Activated T-helper 1 cell treated with anti-CD3 and anti-CD28 coated beads, Interleukin-2, amount 50 U/mL, for 16 hours (primary cell): ENCODE measurements at places on chromosomes 5 and 9.
A peak's percentile ranks its signal among the peaks of the same experiment; 100 is the strongest.

DNA sequence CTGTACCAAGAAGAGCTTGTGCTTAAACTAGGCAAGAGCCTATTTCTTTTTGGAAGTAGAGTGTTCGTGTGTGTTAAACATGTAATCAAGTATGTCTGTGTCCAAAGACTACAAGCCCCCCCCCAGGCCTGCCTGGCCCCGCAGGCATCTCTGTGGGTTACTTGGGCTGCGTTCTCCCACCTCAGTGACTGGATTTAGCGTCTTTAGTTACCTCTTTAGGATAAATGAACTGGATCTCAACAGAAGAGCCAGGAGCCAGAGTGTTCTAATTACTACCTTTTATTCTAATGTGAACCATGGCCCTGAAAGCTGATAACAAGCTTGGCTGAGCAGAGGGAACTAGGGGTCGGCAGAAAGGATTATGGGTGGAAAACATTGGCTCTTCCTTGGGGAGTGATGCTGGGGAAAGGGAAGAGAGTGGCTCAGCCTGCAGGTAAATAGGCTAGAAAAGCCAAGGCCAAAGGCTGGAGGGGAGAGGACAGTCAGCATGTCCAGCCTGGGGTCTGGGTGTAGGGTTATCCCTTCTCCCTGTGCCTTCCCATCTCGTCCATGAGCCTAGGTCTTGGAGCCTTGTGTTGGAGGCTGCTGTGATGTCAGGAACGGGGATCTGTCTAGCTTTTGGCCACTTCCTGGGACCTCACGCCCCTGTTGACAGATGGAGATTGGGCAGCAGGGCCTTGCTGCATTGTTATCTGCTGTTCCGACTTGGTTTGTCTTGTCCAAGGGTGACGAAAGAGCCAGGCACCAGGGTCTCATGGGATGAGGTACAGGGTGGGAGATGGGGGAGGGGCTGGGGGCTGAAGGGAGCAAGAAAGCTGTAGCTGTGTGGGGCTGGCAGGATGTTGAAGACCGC lies 11.1 kb downstream of the CD74 start:
- no peak for DNase-seq

GRCh38 chr5:15105799-15106393 lies 234.3 kb upstream of the ANKH start:
- DNase-seq: no peak

DNA sequence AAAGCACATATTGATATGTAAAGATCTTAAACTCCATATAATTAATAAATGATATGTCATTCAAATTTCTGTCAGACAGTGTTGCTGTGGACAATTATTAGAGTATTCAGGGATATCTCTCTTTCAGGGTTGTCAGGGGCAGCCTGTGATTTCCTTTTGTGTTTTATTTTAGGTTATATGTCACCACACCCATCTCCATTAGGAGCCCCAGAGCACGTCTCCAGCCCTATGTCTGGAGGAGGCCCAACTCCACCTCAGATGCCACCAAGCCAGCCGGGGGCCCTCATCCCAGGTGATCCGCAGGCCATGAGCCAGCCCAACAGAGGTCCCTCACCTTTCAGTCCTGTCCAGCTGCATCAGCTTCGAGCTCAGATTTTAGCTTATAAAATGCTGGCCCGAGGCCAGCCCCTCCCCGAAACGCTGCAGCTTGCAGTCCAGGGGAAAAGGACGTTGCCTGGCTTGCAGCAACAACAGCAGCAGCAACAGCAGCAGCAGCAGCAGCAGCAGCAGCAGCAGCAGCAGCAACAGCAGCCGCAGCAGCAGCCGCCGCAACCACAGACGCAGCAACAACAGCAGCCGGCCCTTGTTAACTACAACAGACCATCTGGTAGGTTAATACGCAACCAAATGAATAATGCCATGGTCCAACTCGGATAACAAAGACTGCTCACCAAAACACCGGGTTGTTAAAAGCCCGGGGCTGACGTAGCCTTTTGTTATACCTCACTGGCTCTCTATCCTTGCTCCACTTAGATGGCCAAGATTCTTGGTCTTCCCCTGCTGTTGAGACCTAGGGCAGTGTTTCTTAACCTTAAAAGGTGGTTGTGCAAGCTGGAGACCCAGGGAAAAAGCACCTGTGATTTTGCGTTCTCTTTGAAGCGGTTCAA lies 24.4 kb downstream of the SMARCA2 start:
- no peak for DNase-seq

DNA sequence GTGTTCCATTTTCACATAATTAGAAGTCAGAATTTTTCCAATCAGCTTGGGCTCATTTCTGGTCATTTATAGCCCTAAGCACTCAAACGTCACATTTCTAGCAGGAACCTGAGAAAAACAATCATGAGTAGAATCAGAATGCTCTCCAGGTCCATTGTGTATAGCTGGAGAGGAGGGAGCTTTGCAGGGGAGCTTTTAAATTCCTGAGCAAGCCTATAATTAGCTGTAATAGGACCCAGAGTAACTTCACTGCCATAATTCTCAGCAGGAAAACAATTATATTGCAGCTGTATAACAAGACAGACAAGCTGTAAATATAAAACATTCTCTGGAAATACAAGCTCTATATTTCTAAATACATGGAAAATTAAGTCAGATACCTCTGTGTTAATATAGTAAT lies 637.6 kb upstream of the SGCD start:
- DNase-seq: no peak

- no peak for DNase-seq
Observed at GRCh38 chr5:54563083-54563761, 45.7 kb downstream of the SNX18 start.

GRCh38 chr9:1042466-1042865 lies 7.7 kb upstream of the DMRT2 start:
- DNase-seq: no peak

GRCh38 chr9:128182893-128183588 lies 8.3 kb downstream of the CIZ1 start:
- DNase-seq: no peak

DNA sequence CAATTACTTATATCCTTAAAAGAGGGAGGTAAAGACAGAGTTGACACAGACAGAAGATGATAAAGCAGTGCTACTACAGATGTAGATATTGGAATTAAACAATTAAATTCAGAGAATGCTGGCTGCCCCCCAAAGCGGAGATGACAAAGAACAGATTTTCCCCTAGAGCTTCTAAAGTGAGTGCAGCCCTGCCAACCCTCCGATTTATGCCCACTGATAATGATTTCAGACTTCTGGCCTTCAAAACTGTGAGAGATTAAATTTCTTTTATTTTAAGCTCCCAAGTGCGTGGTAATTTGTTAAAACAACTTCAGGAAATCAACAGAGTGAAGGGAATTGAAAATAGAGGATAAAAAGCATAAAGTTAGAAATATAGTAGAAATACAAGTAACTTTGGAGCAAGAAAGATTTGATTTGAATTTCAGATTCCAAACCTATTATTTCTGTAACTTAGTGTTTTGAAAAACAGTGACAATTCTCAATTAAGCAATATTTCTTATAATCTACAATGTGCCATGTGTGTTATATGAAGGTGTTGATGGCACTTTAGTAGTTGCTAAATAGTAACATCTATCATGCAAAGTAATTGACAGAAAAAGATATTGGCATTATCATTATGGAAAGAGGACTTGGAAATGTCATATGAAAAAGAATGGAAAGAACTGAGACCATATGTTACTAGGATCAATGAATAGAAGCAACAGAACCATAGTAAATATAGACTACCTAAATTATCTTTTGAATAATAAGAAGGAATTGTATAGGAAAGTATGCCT lies 946.4 kb upstream of the PTPRD start:
- DNase-seq: no peak

- no peak for DNase-seq
Observed at GRCh38 chr5:148653836-148654781, at the start of gene HTR4. Gene HTR4, minus strand, starts transcription at chr5:148654527. Its CDS starts 17,513 bp downstream, at chr5:148637014.

- no peak for DNase-seq
Observed at GRCh38 chr5:56291661-56292374, 58.7 kb upstream of the ANKRD55 start.

DNA sequence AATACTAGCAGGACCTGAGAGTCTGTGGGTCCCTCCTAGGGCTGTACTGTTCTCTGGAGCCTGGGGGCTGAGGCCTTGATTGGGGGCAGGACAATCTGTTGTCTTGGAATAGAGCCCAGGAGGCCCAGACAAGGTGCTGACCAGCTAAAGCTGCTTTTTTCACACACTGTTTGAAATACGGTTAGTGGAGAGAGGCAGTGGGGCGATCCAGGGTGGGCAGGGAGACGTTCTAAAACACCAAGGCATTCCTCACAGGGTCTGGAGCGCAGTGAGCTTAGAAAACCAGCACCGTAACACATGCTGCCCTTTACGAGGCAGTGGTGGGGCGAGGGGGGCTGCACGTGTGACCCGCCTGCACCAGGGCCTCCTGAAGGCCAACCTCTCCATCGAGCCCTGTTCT lies 55.1 kb downstream of the EHMT1 start:
- no peak for DNase-seq

GRCh38 chr5:26432386-26432785 lies 606.0 kb downstream of the CDH9 start:
- no peak for DNase-seq

DNA sequence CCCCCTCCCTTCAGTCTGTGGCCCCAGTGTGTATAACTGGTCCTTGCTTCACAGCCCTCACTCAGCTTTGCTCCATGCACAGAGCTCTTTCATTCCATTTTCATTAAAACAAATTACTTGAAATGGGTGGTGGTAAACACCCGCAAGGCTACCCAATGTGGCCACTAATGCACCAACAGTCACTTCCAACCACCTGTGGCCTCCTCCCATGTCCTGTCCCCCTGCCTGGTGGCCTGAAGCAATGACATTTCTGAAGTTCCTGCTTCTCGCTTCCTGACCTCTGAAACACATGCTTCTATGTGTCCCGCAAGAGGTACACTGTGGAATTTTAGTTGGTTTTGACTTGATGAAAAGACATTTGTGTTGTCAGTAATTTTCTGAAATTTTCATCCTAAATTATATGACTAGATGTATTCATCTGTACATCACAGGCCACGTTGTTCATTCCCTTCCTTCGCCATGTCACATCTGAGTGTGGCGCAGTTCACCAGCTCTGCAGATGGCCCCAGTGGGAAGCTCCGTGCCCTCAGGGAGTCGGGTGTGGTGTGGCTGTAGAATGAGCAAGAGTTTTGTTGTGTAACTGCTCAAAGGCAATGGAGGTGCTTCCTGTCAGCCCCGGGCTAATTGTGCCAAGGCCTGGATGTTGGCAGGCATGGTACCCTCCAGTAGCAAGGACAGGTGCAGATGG lies 9.6 kb downstream of the ROPN1L start:
- no peak for DNase-seq

DNA sequence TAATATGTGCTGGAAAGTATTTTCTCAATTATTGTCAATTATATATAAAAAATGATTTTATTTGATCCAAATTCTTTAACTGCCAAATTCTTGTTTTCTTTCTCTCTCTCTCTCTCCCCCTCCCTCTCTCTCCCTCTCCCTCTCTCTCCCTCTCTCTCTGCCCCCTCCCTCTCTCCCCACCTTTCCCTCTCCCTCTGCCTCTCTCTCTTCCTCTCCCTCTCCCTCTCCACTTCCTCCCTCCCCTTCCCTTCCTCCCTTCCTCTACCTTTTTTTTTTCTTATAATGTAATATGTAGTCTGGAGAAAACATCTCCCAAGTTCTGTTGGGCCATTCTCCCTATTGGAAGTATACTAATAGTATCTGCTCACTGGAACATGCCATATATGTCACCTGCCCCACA lies 6.4 kb upstream of the RFX3 start:
- no peak for DNase-seq

DNA sequence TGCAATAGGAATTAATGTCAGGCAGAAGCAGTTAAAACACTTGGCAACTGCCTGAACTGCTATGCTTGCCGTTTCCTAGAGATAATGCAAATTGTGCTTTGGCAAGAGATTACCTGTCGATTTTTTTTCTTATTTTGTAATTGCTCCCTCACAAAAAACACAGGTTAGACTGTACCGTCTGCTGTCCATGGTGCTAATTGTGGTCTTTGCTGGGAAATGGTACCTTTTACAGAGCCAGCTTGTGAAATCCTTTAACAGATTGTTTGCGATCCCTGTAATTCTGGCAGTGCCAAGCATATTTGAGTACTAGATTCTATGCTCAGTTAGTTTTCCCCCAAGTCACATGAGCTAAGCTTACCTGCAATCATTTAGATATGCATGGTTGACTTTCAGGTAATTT lies 2125.8 kb upstream of the WWC1 start:
- DNase-seq: no peak

- no peak for DNase-seq
Observed at GRCh38 chr9:3497401-3497800, 28.4 kb downstream of the RFX3 start.

GRCh38 chr5:80867233-80867632 lies 92.9 kb upstream of the RASGRF2 start:
- no peak for DNase-seq

GRCh38 chr5:42756606-42757601 lies at the start of gene CCDC152:
Gene CCDC152, plus strand, starts transcription at chr5:42756818. Its CDS starts 2,304 bp downstream, at chr5:42759122.
- peak; percentile 32 for DNase-seq
